ENCODE measurements at places on chromosomes 12 and 14.

DNA sequence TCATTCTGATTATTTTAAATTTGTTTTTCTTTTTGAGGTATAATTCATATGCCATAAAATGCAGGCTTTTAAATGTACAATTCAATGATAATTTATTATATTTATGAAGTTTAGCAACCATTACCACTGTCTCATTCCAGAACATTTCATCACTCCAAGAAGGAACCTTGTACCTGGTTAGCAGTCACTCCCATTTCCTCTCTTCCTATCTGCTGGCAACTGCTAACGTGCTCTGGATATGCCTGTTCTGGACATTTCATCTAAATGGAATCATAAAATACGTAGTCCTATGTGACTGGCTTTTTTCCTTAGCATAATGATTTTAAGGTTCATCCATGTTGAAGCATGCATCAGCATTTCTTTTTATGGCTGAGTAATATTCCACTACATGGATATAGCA, 15.5 kb downstream of the CPSF6 start:
- no peak for DNase-seq

GRCh38 chr12:12068751-12069150, 2.0 kb upstream of the BCL2L14 start:
- DNase-seq, result no peak

DNA sequence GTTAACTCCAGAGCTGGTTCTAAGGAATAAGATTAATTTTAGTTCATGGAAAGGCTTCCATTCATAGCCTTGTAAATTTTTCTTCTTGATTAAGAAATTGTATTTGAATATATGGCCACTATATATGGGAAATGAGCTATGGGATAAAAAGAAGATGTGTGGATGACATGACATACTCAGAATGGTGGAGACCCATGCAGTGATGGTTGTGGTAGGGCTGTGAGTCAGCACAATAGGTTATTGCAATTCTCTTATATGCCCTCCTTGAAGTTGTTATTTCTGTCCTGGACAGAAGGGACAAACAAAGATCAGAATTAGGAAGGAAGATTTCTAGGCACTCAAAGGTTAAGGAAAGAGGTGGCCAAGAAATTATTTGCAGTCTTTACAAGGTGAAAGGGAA, 21.5 kb downstream of the RASSF9 start:
- no peak for DNase-seq

- DNase-seq, result peak; percentile 81
Observed at GRCh38 chr12:53046655-53047220, 3.1 kb upstream of the TNS2 start.

- DNase-seq, result no peak
Observed at GRCh38 chr12:133233993-133234564, 1.6 kb downstream of the ANHX start.

- no peak for DNase-seq
Observed at GRCh38 chr12:4762773-4763172, 42.6 kb downstream of the GALNT8 start.

GRCh38 chr14:66240105-66240504, 246.1 kb upstream of the CCDC196 start:
- DNase-seq, result no peak

DNA sequence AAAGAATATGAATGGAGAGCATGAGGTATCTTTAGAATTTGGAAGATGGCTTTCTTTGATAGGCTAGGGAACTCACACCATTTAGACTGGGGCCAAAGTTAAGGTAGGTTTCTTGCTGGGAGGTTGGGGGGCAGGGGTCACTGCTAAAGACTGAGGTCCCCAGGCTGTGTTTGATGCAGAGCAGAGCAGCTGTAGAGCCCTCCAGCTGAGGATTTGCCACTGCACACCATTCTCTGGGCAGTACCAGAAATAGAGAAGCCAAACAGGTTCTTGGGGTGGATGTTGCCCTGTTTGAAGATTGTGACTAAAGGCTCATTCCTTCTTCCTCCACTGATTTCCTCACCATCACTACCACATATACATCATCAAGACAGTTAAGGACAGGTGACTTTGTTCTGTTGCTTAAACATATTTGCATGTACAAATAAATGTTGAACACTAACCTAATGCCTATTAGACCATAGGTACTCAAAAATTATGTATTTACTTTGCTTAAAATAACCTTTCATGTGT, 7.9 kb downstream of the NTF3 start:
- no peak for DNase-seq

DNA sequence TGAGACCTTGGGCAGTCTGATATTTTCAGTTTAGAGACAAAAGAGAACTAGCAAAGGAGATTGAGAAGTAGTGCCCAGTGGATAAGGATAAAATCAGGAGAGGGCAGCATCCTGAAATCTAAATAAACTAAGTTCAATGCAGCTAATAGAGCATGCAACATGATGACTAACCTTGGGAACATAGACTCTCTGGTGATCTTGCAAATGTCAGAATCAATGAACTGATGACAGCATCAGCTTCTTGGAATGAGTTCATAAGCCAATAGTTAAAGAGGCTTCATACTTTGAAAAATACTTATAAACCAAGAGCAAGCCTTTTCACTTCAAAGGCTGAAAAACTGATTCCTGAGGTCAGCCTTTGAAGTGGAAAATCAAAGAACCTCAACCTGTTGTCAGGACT, 8.2 kb downstream of the TAS2R19 start:
- no peak for DNase-seq

- no peak for DNase-seq
Observed at GRCh38 chr14:39015964-39016577, 87.0 kb downstream of the SEC23A start.

GRCh38 chr14:46887144-46887543, 235.6 kb upstream of the RPL10L start:
- no peak for DNase-seq

DNA sequence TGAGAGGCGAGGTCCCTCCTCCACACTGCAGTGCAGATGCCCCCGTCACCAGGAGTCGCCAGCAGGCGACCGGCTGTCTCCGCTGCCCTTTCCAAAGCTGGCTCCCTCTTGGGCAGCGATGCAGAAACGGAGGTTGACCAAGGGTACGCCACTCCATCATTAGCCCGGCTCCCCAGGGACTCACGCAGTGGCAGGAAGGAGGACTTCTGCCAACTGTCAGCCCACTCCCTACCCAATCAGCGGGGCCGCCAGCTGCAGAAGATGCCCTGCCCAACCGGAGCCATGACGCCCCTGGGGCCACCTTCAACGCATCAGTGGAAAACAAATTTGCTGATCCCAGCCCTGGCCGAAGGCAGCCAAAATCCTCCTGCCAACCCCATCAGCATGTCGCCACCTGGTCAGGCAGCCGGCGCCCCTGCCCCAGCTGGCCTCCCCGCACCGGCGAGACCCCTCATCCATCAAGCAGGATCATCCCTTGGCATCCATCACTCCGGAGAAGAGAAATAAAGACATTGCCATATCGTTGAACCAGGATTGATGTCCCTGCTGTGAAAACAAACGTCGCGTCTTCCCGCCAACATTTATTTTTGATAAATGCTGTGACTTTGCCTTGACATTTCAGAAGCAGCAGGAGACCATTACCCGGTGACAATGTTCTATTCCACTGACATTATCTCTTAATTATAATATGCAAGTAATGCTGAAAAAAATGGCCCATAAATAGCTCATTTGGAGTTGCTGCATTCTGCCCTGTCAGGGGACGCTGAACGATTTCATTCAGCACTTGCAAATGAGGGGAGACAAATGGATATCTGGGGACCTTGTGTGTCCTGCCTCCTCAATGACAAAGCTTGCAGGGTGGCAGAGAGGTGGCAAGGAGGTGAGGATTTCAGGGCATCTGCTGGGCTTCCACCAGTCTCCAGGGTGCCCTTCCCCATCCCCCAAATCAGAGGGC, 105.1 kb downstream of the SCARB1 start:
- peak; percentile 74 for DNase-seq

- no peak for DNase-seq
Observed at GRCh38 chr12:32482226-32482625, 82.9 kb downstream of the FGD4 start.

- DNase-seq, result no peak
Observed at GRCh38 chr12:106300761-106301160, 1.8 kb upstream of the TCP11L2 start.

GRCh38 chr14:63910583-63911363, 58.0 kb downstream of the SYNE2 start:
- no peak for DNase-seq

DNA sequence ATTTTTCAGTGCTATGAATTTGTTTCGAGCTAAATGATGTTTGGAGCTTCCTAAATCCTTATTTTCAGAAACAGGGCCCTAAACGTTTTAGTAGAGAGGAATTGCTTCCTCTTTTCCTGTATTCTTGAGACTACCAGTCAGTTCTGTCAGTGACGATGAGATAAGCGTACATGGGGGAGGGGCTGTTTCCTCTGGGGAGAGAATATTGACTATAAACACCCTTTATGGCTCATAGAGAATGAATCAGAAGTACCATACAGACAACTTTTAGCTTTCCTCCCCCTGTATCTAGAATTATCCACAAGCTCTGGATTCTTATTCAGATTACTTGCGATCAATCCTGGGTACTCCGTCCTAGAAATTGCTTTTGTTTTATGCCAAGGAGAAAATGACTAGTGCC, 5.1 kb downstream of the TBK1 start:
- DNase-seq, result no peak

GRCh38 chr12:12975322-12976077, 23.5 kb upstream of the GPRC5D start:
- no peak for DNase-seq

- DNase-seq, result no peak
Observed at GRCh38 chr12:60803147-60803546, 1207.3 kb downstream of the SLC16A7 start.

- no peak for DNase-seq
Observed at GRCh38 chr12:107552263-107552662, 133.3 kb upstream of the PWP1 start.

- DNase-seq, result peak; percentile 66
Observed at GRCh38 chr14:69877492-69877891, 1.7 kb upstream of the SMOC1 start.

GRCh38 chr12:115400011-115400410, 716.0 kb upstream of the TBX3 start:
- DNase-seq, result no peak

- no peak for DNase-seq
Observed at GRCh38 chr14:105852378-105853088, 326.1 kb downstream of the TMEM121 start.

DNA sequence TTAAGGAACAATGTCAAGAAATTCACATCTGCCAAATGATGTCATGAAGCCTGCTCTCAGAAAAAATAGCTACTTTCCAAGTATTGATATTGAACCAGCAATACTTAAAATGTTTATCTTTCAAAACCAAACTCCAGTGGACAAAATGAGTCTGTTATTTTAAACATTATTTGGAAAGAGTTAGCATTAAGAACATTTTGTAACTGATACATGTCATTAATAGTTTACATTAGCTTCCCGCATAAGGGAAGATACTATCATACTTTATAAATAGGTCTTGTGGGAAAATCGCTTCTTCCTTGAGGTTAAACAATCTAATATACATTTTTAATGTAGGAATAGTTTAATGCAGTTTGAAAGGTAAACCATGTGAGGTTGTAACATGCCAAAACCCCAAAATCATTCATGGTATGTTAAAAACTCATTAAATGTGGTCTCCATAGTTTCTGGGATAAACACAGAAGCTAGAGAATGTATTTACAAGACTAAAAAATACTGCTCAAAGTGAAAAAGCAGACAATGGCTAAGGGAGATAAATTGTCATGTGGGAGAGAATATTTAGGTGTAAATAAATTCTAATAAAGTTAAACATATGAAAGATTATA, 73.4 kb upstream of the ATP2B1 start:
- DNase-seq, result no peak

DNA sequence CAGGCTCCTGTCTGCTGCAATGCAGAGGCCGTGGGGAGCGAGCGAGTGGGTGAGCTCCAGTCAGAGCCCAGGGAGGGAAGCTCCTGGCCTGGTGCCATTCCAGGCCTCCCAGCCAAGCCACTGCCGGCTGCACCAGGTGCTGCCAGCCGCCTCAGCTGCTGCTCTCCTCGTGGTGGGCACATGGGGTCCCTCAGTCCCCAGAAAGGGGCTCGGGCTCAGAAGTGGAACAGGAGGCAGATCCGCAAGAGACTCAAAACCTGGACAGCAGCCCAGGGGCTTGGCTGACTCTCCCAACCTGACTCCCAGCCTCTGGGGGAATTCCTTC, 2.4 kb downstream of the ABCB9 start:
- DNase-seq, result no peak

GRCh38 chr12:74984631-74985030, 225.0 kb downstream of the KCNC2 start:
- DNase-seq, result no peak

GRCh38 chr12:795305-795704, 42.9 kb downstream of the WNK1 start:
- DNase-seq, result no peak

DNA sequence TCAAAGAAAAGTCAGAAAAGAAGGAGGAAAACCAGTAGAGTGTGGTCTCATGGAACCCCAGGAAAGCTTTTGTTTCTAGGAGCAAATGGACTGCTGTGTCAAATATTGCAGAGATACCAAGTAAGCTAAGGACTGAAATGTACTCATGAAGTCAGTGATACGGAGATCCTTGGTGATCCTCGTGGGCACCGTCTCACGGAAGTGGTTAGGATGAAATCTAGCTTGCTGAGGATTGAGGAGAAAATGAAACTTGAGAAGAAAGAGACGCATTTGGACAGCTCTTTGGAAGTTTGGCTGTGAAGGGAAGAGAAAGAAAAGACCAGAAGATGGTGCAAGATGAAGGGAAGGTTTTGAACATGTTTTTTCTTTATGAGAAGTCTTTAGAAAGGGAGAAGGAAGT, 104.0 kb upstream of the CCND2 start:
- no peak for DNase-seq

- no peak for DNase-seq
Observed at GRCh38 chr14:49614196-49614595, 6.2 kb downstream of the RPL36AL start.

- peak; percentile 5 for DNase-seq
Observed at GRCh38 chr14:61813096-61813606, 50.9 kb downstream of the SNAPC1 start.

- no peak for DNase-seq
Observed at GRCh38 chr14:34460841-34461240, 1.2 kb downstream of the SPTSSA start.

GRCh38 chr14:105102361-105102870, 37.2 kb upstream of the GPR132 start:
- no peak for DNase-seq

DNA sequence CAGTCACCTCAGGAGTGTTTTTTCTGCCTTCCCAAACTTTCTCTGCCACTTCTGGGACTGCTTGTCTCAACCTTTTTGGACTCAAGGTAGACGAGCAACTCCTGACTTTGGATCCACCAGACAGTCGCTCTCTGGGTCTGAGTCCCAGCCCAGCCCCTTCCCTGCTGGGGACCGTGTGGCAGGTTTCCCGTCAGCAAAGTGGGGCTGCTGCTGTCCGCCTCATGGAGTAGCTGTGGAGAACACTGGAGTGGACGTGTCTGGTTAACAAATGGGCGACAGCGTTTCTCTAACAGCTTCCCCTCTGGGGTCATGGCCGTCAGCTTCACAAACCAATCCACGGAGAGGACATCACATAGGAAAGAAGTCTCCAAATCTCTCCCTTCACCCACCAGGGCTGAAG, 54.8 kb downstream of the KCTD10 start:
- no peak for DNase-seq

Measured in NCI-H345 (cell line).